Right forelimb (tissue), 1 donor: ENCODE measurements at places on chromosomes 6 and 20.

DNA sequence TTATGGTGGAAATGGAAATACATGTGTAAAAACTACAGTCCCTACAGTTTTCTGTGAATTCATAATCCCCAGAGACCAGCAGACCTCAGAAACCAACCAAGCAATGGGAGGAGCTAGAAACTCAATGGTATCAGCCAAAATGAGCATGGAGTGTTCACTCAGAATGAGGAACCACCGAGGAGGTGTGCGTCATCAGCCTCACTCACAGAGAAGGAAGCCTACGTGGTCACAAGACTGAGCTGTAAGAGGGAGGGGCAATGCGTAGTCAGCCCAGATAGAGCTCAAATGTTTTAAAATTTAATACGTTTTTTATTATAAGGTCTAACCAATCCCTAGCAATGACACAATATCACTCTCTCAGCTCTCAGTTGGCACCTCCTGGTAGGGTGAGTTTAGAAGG lies 17.4 kb downstream of the MYLK4 start:
- DNase-seq = no peak

- DNase-seq = peak; percentile 30
These were observed 1.5 kb upstream of the ARFGEF2 start for GRCh38 chr20:48919882-48920526.

GRCh38 chr20:25309395-25310267 lies 61.7 kb downstream of the PYGB start:
- no peak for DNase-seq

GRCh38 chr20:4192378-4193068 lies 177.2 kb upstream of the RNF24 start:
- DNase-seq = no peak

GRCh38 chr20:3227936-3228749 lies 10.8 kb downstream of the SLC4A11 start:
- DNase-seq = no peak

DNA sequence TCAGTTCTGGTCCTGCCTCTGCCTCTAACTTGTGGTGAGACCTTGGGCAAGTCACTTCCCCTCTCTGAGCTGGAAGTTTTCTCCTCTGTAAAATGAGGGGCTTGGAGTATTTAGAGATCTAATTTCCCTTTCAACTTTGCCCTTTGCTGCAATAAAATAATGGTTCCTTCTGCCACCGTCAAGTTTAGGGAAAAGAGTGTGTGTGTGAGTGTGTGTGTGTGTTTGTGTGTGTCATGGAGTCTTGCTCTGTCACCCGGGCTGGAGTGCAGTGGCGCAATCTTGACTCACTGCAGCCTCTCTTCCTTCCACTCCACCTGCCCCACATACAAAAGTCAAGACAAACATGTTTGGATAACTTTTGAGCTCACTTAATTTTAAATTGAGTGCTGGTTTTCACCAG lies 39.2 kb upstream of the PIM1 start:
- no peak for DNase-seq
